CD4-positive, alpha-beta T cell treated with Interleukin-17A for 4 hours (primary cell): ENCODE measurements at places on chromosomes 5 and 9.

GRCh38 chr5:3126639-3127038 lies 375.2 kb upstream of the IRX2 start:
- no peak for DNase-seq

DNA sequence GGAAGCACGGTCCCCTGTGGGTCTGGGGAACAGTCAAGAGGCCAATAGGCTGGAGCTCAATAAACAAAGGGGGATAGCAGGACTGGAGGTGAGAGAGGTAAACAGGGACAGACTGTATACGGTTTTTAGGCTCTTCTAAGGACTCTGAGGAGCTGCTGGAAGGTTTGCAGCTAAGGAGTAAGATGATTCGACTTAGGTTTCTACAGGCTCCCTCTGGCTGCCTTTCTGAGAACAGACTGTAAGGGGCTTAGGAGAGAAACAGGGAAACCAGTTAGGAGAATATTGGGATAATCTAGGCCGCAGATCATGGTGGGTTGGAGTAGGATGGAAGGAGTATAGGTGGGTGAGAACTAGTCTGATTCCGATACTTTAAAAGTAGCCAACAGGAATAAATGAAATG lies 10.4 kb downstream of the CDK5RAP2 start:
- DNase-seq: no peak

GRCh38 chr9:26260238-26260637 lies 582.0 kb upstream of the TUSC1 start:
- DNase-seq: no peak

- no peak for DNase-seq
Observed at GRCh38 chr5:133789428-133789827, 177.1 kb upstream of the FSTL4 start.

- no peak for DNase-seq
Observed at GRCh38 chr5:60206234-60206633, 312.7 kb upstream of the PDE4D start.

- no peak for DNase-seq
Observed at GRCh38 chr9:92424340-92424739, at the start of gene OMD. Gene OMD (minus strand): TSS chr9:92424471. CDS start chr9:92417558, 6,913 bp downstream.

DNA sequence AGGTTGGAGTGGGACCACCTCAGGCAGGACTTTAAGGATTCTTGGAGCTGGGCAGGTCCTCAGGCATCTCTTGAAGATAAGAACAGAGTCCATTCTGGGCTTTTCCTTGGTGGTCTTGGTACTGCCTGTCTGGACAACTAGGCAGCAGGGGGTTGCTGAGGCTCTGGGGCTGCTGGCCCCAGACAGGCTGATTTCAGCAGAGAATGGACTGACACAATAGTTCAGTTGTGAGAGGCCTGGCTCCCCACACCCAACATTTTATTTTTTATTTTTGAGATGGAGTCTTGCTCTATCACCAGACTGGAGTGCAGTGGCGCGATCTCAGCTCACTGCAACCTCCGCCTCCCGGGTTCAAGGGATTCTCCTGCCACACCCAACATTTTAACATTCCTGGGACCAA lies 4.6 kb downstream of the ANGPTL2 start:
- no peak for DNase-seq

DNA sequence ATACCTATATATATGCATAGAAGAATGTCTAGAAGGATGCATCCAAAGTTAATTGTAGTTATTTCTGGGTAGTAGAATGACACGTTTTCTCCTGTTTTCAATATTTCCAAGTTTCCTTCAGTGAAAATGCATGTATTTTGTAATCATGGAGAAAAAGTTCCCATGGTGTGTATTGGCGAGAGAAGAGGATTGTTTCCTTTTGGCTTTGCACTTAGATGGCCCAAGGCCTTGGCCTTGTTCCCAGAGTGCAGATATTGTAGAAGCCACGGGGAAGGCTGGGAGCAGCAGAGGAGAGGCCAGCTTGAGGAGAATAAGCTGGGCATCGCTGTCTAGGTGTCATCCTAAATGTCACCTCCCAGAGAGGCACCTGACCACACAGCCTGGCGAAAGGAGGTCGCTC lies 44.0 kb downstream of the IRF1 start:
- peak; percentile 3 for DNase-seq

GRCh38 chr5:25970906-25971489 lies 1067.4 kb downstream of the CDH9 start:
- no peak for DNase-seq

DNA sequence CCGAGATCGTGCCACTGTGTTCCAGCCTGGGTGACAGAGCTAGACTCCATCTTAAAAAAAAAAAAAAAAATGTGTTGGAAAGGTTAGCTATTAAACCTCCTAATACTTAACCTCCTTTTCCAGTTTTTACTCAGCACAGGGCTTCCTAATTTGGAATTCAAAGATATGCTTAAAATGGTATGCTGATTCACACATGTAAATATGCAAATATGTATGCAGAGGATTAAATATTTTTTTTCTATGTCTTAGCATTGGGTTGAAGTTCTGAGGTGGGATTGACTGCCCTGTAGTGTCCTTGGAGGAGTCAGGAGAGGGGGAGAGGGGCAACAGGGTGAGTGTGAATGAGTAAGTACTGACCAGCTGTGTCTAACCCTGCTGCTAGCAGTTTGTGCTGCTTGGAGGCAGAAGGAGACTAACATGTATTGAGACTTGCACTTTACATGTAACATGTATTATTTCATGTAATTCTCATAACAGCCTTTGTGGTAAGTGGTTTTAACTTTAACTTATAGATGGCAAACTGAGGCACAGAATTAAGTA lies 63.2 kb downstream of the SLC44A1 start:
- DNase-seq: no peak

GRCh38 chr5:111266491-111266890 lies 42.3 kb downstream of the CAMK4 start:
- DNase-seq: no peak

GRCh38 chr5:119071561-119071995 lies 691 bp downstream of the DMXL1 start:
- no peak for DNase-seq

DNA sequence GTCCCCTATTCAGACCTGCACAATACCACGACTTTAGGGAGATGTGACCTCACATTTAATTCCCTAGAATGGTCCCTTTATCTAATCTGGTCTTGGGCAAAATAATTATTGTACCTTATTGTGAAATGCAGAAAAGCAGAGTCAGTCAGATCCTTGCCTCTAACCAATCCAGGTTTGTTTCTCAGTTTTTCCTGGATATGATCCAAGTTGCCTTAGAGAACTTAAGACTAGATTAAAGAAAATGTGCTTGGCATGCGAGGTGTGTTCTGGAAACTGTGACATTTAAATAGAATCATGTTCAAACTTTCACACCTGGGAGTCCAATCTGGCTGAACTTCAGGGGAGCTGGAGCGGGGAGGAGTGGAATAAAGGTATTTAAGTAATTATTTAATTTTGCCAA lies 696.2 kb downstream of the DNAH5 start:
- no peak for DNase-seq

- DNase-seq: no peak
Observed at GRCh38 chr5:88732862-88733261, 150.1 kb downstream of the MEF2C start.

GRCh38 chr9:11749396-11749795 lies 943.8 kb upstream of the TYRP1 start:
- no peak for DNase-seq

GRCh38 chr5:68161156-68161555 lies 54.4 kb upstream of the PIK3R1 start:
- no peak for DNase-seq

DNA sequence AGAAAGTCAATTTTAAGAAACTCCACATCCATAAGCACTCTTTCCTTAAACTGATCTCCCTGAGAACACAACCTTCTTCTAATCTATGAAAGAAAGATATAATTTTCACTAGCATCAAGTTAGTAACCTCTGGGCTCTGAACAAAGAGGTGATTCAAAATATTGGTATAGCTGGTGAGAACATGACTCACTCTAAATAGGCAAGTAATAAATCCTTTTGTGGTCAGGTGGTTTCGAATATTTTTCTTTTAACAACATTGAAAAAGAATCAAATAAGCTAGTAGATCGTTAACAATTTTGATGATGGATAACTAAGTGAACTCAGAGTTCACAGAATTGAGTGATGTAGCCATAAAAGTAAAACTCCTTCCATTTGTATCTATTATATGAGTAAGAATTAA lies 150.6 kb upstream of the IQGAP2 start:
- DNase-seq: no peak

GRCh38 chr5:83846624-83847350 lies 126.1 kb upstream of the HAPLN1 start:
- no peak for DNase-seq

DNA sequence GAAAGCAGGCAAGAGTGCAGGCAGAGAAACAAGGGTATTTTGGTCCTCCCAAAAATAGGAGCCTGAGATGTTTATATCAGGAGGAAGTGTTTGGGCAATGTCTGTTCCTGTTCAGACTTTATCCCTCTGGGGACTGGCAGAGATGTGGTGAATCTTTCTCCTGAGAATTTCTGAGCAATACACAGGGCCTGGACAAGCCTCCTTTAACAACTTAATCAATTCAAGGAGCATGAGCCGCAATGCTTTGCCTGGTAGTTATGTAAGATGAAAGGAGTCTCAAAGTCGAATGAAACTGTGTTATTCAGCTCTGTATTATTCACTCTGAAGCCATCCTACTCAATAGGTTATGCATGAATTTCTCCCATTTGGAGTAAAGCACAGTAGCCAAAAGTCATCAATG lies 365.6 kb downstream of the MAN2A1 start:
- no peak for DNase-seq

GRCh38 chr5:144644317-144644716 lies 473.6 kb downstream of the KCTD16 start:
- DNase-seq: no peak

- DNase-seq: peak; percentile 14
Observed at GRCh38 chr9:17134396-17135294, at the start of gene CNTLN. Gene CNTLN (plus strand): TSS chr9:17135040. CDS start chr9:17135066, 26 bp downstream.

DNA sequence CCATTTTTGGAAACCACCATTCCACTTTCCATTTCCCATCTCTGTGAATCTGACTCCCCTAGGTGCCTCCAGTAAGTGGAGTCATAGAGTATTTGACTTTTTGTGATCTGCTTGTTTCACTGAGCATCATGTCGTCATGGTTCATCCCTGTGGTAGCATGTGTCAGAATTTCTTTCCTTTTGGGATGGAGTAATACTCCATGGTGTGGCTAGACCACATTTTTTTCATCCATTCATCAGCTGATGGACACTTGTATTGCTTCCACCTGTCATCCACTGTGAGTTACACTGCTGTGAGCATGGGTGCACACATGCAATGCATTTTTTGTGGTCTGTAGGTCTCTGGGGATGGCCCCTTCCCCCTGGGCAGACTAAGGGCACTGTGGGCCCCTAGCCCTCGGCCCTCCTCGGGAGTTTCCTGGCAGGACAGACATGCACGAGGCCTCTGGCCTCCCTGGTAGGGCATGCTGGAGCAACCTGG lies 115.9 kb downstream of the GADD45G start:
- no peak for DNase-seq

DNA sequence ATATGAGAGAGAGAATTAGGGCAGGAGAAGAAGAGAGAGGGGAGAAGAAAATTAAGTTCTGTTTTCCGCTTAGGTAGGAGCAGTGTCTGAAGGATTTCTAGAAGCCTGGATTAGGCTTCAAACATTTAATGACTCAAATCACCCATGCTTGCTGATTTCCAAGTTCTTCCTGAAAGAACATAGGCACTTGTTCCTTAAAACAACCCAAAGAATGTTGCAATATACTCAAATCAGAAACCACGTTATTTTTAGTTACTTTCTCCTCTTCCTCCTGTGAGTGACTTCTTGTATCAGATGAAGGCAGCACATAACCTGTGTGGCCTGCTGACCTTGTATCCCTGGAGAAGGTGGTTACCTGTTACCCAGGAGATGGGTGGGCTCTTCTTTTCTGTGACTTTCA lies 351.5 kb upstream of the KLF4 start:
- DNase-seq: no peak

DNA sequence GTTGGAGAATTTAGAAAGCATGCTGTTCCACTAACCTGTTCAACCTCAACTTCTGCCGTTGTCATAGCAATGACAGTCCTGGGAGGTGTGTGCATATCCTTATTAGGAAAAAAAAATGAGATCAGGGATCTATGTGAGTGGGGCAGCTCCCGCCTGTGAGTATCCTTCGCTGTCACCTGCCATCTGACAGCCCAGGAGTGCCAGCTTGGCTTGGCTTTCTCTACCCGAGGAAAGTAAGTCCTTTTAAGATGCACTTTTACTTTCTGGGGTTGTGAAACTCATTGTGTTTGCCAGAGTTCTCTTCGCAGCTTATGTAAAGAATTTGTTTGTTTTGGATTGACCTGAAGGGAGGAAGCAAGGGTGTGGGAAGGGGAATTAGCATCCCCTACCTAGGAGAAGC lies 21.8 kb downstream of the PCDHAC2 start:
- DNase-seq: no peak

DNA sequence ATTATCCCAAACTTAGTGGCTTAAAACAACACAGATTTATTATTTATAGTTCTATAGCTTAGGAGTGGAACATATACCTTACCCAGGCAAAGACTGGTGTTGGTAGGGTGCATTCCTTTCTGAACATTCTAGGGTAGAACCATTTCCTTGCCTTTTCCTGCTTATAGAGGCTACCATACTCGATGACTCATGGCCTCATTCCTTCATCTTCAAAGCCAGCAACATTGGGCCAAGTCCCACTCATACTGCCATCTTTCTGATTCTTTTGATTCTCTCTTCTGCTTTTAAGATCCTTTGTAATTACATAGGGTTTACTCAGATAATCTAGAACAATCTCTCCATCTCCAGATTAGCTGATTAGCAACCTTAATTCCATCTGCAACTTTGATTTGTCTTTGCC lies 452.7 kb upstream of the KLF4 start:
- no peak for DNase-seq

DNA sequence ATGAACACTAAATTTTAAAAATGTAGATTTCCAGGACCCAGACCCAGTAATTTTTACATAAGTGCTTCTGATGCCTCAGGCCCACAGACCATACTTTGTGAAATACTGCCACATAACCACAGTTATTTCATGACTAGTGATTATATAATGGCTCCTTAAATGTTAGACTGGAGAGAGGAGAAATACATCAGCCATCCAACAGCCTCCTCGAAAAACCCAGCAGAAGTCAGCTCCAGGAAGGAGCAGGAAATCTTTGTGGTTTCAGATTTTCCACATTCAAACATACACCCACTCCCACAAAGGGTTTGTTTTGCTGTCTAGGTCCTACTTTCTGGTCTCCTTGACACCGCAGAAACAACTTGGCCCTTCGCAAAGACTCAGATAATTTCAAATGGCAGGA lies 455.2 kb downstream of the DTWD2 start:
- DNase-seq: no peak
